Hippocampal formation (tissue), 2 donors: ENCODE measurements at places on chromosomes 11 and 22.

GRCh38 chr11:89490981-89491690 is at the start of gene NOX4:
TSS of gene NOX4 (minus strand) at chr11:89491375. CDS start at chr11:89491246, 129 bp downstream.
- peak; percentile 11 for DNase-seq

- no peak for DNase-seq
Observed at GRCh38 chr11:12155696-12156095, 45.3 kb downstream of the MICAL2 start.

DNA sequence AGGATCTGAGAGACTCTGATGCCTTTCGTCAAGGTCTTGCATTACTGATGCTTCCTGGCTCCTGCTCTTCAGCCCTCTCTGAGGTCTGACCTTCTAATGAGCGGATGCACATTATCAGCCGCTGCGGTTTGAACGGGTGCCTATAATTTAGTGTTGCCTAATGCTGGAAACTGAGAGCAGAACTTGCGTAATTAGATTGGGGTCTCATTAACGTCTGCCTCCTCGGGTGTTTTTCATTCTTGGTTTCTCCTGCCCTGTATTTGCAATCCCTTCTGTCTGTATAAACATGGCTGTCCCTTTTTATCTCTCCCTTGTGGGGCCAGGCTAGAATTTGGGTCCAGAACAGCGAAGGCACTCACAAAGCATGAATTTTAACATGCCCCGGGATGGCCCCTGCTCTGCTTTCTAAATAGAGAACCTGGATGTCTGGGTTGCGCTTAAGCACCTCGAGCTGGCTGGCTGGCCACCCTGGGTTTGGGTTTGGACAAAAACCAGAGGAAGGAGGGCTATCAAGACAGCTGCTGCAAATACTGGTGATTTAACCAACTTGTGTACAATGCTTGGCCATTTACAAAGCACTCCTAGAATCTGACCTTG is 118.6 kb downstream of the TIMP3 start:
- DNase-seq, result no peak

DNA sequence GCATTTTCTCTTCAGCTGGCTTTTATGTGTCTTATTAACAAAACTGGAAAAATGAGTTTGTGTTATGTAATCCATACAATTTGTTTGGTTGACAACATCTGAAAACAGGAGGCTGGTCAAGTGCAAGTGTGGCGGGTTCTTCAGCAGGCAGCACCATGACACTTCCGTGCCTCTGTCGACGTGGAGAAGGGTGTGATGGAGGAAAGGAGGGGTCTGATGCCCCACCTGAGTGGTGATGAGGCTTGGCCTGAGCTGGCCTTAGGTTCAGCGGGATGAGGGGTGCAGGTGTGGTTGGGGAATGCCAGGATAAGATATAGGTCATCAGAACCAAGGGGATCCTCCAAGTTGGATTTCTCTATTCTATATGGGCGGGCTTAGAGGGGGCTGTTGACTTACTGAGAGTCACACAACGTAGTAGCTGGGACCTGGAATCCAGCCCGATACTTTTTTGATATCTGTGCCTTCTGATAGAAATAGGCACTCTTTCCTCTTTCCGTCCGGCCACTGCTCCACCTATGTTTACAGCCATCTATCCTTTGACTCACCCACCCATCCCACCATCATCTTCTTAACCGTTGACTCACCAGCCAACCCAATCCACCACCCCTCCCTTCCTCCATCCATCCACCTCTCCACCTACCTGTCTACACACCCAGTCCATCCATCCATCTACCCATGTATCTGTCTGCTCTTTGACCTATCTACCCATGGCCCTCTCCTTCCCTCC is 29.0 kb downstream of the SHANK3 start:
- DNase-seq, result no peak

GRCh38 chr11:16047073-16047472 is 309.3 kb downstream of the SOX6 start:
- DNase-seq, result no peak

GRCh38 chr11:47532597-47533213 is 20.2 kb downstream of the CELF1 start:
- no peak for DNase-seq

- DNase-seq, result no peak
Observed at GRCh38 chr11:126601550-126602215, 246.2 kb downstream of the ST3GAL4 start.

DNA sequence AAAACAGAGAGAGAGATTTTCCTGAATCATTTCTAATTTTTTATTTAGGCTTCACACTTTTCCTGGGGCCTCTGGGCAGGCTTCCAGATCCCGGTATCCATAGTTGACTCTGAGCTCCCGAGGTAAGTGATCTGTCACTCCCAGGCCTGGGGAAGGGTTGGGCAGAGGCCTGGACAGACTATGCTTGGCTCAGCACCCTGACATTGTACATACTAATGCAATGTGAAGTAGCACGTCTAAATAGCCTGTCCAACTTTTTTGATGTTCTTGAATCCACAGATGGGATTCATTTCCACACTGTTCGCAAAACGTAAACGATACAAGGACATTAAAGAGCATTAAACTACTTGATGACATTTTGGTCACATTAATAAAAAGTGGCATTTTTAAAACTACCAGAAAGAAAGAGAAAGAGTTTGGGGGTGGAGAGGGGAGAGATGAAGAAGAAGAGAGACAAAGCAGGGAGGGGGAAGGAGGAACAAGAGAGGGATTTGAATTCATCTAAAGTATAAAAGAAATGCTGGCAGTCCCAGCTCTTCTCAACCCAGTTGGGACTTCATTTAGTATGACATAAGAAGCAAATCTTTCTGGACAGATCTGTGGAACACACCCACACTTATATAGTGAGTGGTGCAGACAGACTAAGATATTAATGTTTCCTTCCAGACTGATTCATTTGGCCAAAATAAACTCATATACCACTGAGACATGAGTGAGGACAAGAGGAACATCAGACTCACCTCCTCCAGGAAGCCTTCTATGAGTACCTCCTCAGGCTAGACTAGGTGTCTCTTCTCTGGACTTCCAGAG is 514.2 kb downstream of the SOX6 start:
- DNase-seq, result no peak
